ENCODE measurements at places on chromosomes 5 and 9.

DNA sequence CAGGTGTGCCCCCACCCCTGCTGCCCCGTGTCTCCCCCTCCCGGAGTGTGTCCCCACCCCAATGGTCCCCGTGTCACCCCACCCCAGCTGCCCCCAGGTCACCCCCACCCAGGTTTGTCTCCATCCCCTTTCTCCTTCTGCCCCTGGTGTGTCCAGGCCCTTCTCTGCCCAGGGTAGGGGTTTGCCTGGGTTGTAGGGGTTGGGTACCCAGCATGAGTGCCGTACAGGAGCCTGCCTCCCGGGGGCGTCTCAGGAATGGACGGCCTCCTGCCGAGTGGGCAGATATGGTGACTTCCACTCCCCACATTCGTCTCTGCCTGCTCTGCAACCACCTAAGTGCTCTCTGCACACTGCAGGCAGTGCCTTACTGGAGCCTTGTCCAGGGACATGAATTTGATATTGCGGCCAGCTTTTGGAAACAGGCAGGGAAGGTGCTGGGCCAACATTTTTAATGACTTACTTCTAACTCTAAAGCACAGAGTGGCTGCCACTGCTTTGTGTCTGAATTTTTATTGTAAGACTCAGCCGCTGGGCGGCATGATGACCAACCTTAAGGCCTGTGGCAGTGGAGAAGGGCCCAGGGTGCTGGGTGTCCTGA, 6.7 kb downstream of the LRRC14B start:
- DNase-seq = no peak

DNA sequence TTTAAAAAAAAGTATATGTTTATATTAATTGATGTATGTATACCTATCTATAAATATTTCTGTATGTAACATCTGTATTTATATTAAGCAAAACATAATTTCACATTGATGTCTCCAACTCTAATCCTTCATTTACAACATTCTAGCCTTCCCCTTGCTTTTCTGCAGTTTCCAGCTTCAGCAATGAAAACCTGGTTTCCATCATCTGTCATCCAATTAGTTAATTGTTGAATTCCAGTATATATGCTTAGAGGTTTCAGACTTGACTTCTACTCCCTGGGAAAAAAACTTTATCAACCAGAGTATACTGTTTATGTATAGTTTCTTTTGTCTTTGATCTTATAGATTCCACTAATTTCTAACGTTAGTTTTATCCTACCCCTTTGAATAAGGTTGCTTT, 38.4 kb downstream of the NMUR2 start:
- no peak for DNase-seq

- no peak for DNase-seq
Measured at GRCh38 chr5:143674469-143674786, 137.5 kb upstream of the HMHB1 start.

- peak; percentile 24 for DNase-seq
Measured at GRCh38 chr9:136645903-136646754, 16.6 kb upstream of the EGFL7 start.

DNA sequence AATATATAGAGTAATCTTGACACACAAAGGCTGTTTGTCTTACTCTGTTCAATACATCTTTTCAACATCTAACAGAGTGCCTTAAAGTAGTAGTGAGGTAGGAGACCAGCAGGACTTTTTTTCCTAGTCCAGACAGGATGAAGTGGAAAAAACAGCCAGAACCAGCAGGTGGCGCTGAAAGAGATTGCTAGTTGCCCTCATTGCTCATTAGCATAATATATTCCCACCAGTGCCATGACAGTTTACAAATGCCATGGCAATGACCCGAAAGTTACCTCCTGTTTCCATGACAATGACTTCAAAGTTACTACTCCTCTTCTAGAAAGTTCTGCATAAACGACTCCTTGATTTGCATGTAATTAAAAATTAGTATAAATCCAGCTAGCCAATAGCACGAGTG, 387.4 kb downstream of the ACTL7B start:
- no peak for DNase-seq

DNA sequence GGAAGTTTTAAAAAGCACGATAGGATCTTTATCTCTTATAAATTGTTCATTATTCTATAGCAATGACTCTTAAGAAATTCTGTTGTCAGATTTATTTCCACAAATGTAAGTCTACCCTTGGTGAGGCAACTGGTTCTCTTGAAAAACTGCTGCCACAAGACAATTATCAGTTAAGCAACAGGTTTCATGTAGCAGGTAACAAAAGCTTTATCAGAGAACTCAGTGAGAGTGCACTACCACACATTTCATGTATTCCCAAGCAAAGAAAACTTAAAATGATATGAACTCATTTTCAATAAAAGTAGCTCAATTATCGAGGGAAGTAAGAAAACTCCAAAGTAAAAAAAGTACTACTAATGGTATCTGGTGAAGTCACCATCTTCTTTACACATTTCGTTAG, 9.4 kb downstream of the NR6A1 start:
- no peak for DNase-seq

- DNase-seq = no peak
Measured at GRCh38 chr5:55568654-55569512, 34.1 kb upstream of the PLPP1 start.

Data from HepG2 (cell line).